ENCODE measurements at places on chromosomes 16 and 17. TPM values are rescaled to one million over a fixed set of nuclear protein-coding genes. Genes with fewer than 3 reads are reported as not detected.

DNA sequence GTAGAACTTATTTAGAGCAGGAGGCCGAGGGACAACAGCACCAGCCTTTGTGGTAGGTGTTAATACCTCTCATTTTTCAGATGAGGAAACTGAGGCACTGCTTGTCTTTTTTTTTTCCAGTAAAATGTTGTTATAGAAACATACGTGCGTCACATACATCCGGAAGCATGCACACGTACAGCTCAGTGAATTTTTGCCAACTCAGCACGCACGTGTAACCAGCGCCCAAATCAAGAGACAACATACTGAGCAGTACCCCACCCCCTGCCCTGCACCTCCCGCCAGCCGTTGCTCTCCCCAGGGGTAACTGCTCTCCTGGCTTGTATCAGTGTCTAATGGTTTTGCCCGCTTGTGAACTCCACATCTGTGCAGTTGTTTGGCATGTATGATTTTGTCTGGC is 92.0 kb downstream of the CMIP start:
- no peak overlapping the region for H3K4me3 ChIP-seq
- H3K27me3 ChIP-seq = no peaks in the 10 kb centered on the region
- peaks cover 10% of the 10 kb centered on the region for H3K4me1 ChIP-seq
- H3K36me3 ChIP-seq = no peaks in the 10 kb centered on the region

GRCh38 chr16:88585269-88585668 is 15.1 kb downstream of the ZC3H18 start:
- H3K36me3 ChIP-seq = peaks cover 51% of the 10 kb centered on the region
- DNase-seq = no peak
- H3K4me1 ChIP-seq = no peaks in the 10 kb centered on the region
- no peaks in the 10 kb centered on the region for H3K27me3 ChIP-seq
- H3K4me3 ChIP-seq = no peak overlapping the region
- H3K27ac ChIP-seq = no peak overlapping the region

GRCh38 chr16:89953671-89954406 is 5.3 kb downstream of the DEF8 start:
- H3K36me3 ChIP-seq = peaks cover 31% of the 10 kb centered on the region
- no peak overlapping the region for H3K27ac ChIP-seq
- H3K27me3 ChIP-seq = no peaks in the 10 kb centered on the region
- peaks cover 6% of the 10 kb centered on the region for H3K4me1 ChIP-seq
- no peak for DNase-seq
- no peak overlapping the region for H3K4me3 ChIP-seq

DNA sequence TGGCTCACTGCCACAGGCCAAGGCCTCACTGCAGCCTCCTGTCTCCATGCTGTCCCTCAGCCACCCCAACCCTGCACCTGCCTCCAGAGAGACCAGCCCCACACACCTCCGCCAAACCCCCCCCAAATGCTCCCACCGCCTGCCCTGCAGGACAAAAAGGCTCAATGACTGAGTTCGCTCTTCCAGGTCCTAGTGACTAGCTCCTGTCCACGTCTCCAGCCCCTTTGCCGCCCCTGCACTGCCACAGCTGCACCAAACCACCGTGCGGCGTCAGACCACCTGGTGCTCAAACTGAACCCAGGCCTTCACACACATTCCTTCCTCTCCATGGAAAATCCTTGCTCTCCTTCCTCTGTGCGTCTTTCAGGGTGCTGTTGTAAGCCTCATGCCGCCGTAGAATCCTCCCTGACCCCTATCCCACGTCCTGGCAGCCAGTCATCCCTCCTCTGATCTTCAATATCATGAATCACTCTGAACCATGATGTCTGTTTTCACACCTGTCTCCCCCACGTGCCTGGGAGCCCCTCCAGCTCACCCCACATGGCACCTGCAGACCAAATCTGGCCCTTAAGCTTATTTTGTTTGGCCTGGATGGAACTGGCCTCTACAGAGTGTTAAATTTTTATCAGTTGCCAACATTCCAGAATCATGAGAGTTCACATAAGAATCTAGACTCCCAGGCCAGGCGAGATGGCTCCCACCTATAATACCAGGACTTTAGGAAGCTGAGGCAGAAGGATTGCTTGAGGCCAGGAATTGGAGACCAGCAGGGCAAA is 4.3 kb upstream of the GSG1L start:
- no peaks in the 10 kb centered on the region for H3K4me1 ChIP-seq
- peaks cover 38% of the 10 kb centered on the region for H3K27me3 ChIP-seq
- no peak overlapping the region for H3K4me3 ChIP-seq
- H3K36me3 ChIP-seq = no peaks in the 10 kb centered on the region
- no peak overlapping the region for H3K27ac ChIP-seq

DNA sequence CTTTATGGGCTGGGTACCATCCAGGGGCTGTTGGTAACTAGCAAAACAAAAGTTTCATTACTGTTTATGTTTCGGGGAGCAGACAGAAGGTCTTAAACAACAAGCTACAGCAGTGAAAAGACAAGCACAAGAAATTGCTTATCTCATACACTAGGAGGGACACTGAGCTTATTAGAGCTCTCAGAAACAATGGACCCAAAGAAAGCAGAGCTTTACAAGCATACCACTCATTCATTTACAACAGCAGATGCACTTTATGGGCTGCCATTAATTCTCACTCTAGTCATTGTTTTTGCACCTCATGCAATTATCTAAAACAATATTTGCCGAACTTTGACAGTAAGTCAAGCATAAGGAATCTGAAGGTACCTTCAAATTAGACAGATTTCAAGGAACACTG is 10.0 kb downstream of the KRT16 start:
- peaks cover 34% of the 10 kb centered on the region for H3K27me3 ChIP-seq
- DNase-seq = no peak
- H3K4me3 ChIP-seq = no peak overlapping the region
- no peaks in the 10 kb centered on the region for H3K36me3 ChIP-seq

- no peak for DNase-seq
- H3K27me3 ChIP-seq = no peaks in the 10 kb centered on the region
- no peak overlapping the region for H3K27ac ChIP-seq
- H3K4me3 ChIP-seq = no peak overlapping the region
- H3K4me1 ChIP-seq = peaks cover 2% of the 10 kb centered on the region
- H3K36me3 ChIP-seq = no peaks in the 10 kb centered on the region
These were observed 20.9 kb downstream of the CMIP start for GRCh38 chr16:81465375-81465943.

DNA sequence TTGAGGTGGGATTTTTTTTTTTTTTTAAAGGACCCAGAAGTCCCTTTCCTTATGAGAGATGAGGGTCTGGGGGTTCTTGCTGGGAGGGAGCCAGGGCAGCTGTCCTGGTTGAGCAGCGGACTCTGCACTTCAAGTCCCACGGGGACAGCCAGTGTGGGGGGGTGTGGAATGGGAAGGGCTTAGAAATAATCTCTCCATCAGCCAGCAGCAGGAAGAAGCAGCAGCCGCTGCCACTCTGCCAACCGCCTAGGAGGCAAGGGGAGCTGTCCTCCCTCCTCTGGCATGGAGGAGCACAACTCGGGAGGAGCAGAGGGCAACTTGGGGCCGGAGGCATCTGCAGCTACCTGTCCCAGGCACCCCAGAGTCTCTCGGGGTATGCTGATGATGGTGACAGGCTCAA is at the start of gene KCNG4:
KCNG4 (minus strand) TSS at position 104 of the 400 bp plus-strand sequence. CDS start 2,527 bp downstream, outside the sequence.
- H3K27ac ChIP-seq = no peak within 1 kb of the TSS
- no peak within 1 kb of the TSS for H3K4me3 ChIP-seq
- H3K4me1 ChIP-seq = no peaks in the 10 kb centered on the region
- H3K36me3 ChIP-seq = no peaks in the 10 kb centered on the region
- no peak for DNase-seq
- H3K27me3 ChIP-seq = peaks cover 69% of the 10 kb centered on the region

DNA sequence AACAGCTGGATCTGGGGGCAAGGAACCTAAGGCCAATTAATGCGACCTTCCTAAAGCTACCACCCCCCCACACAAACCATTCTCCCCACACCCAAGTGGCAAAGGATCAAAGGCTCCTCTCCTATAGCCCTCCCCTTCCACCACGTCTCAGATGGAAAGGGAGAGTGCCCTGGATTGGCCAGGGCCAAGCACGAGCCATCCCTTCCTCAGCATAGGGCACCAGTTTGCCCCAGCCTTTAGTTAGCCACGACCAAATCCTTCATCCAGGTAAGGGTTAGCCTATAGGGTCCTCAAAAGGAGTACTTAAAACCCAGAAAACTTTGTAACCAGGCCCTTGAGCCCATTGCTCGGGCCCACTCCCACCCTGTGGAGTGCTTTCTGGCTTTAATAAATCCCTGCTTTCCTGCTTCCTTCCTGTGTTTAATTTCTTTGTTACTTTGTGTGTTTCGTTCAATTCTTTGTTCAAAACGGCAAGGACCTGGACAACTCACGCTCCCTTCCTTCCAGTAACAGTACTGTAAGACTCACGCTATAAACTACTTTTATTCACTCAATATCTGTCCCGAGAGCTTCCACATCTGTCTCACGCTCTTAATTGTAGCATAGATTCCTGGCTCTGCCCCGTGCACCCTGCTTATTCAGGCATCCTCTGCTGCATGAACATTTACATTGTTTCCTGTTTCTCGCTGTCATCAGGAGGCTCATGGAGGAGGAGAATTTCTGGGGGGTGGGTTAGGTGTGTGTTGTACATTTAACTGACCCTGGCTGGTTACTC is 62.3 kb downstream of the TNFRSF13B start:
- H3K4me1 ChIP-seq = peaks cover 3% of the 10 kb centered on the region
- no peak overlapping the region for H3K4me3 ChIP-seq
- no peaks in the 10 kb centered on the region for H3K36me3 ChIP-seq
- DNase-seq = no peak

DNA sequence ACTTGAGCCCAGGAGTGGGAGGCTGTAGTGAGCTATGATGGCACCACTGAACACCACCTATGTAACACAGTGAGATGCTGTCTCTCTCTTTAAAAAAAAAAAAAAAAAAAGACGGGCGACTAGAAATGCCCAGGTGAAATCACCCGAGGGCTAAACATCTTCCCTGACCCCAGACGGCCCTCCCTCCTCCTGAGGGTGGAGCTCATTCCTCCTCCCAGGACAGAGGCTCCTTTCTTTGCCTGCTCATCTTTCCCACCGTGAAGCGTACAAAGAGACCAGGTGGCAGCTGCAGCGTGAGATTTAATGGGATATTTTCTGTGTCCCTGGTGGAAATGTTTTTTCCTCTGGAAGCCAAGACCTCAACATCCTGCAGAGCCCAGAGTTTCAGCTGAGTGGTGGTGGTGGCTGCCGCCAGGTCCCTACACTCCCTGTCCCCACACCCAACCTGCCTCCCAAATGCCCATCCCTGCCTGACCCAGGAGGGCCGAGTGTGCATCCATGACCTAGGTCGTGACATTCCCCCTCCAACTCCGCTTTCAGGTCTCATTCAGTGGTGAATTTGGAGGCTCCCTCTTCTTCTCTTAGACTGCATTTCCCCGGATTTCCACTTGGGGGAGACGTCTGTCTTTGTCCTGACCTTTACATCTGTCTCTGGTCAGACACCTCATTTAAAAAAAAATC is 14.4 kb upstream of the GPRC5B start:
- no peaks in the 10 kb centered on the region for H3K4me1 ChIP-seq
- H3K27me3 ChIP-seq = no peaks in the 10 kb centered on the region
- DNase-seq = peak; percentile 46
- no peak overlapping the region for H3K27ac ChIP-seq
- no peaks in the 10 kb centered on the region for H3K36me3 ChIP-seq
- H3K4me3 ChIP-seq = no peak overlapping the region

Gene TMC8
- not detected for polyA plus RNA-seq

Gene TM4SF5
- not detected for polyA plus RNA-seq

Gene SLC13A5
- polyA plus RNA-seq = not detected

Gene CACNA1G
- 0.03 TPM for polyA plus RNA-seq

All from IMR-90 (cell line).